ENCODE measurements at places on chromosomes 12 and 14.
A peak's percentile ranks its signal among the peaks of the same experiment; 100 is the strongest.

DNA sequence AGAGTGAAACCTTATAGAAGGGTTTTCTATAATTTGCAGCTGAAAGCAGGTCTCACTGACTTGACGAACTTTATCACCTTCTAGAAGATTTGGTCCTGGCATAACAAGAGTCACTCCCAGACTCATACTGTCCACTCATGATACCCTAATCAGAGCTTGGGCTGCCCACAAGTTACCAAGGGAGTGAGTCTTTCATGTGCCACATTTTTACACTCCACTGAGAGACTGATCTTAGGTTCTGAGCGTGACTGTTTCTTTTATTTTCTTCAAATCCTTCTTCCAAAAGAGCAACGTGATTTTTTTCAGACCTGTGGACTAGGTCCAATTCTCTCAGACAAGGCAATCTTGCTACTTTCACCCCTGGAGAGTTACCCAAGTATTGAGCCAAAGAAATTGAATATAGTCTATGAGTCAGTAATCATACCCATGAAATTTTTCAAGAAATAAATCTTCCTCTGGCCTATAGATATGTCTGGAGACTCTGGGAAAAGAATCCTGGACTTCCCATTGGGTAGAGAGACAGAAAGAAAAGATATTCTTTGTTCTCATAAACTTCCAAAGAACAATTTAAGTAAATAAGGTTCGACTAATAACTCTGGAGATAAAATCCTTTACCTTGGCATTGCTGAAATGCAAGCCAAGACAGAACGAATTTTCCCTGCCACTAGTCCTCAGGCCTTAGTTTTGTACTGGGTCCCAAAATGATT, 26.9 kb downstream of the SIX1 start:
- DNase-seq: no peak

DNA sequence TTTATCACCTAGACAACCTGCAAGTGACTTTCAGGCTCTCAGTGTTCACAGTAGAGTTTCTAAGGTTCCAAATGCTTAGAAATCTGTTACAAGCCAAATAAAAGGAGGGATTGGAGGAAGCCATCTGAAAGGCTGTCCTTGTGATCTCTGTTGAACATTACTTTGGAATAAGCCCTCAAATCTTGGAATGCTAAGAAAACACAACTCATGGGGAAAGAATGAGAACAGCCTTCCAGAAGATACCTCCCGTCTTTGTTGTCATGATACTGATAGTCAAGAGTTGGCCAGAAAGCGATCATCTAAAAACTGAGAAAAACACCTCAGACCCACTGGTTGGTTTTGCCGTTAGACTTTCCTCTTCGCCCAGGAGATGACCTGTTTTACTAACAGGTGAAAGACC, 44.4 kb upstream of the KCNK13 start:
- DNase-seq: no peak

DNA sequence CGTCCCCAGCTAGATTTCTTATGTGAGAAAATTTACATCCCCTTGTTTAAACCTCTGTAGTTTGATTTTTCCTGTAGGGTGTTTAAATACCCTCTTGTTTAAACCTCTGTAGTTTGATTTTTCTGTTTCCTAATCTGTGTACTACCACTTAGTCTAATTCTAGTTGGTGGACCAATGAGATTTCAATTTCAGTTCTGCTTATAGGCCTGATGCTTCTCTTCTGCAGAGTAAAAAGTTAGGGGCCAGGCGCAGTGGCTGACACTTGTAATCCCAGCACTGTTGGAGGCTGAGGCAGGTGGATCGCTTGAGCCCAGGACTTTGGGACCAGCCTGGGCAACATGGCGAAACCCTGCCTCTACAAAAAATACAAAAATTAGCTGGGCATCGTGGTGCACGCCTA, 11.5 kb downstream of the UBC start:
- DNase-seq: no peak

DNA sequence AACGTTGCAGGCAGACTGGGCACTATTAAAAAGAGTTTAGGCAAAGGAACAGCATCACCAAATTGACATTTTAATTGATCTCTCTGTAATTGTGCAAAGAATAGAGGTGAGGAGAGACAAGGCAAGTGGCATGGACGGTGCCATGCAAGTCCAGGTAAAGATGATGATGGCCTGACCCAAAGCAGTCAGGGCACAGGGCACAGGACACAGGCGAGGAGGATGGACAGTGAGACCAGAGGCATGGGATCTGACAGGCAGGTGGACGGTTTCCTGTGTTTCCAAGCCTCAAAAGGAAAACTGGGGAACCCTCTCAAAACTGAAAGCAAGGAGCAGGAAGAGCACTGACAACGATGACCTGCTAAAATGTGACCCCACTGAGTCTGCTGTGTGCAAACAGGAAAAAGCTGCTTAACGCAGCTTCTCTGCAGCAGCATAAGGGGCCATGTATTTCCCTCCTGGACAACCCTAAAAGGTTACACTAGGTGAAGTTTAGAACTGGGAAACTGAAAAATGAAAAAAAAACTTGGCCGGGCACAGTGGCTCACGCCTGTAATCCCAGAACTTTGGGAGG, 50.9 kb downstream of the CLIP1 start:
- no peak for DNase-seq

- no peak for DNase-seq
Measured at GRCh38 chr12:39287409-39287808, 155.5 kb downstream of the KIF21A start.

DNA sequence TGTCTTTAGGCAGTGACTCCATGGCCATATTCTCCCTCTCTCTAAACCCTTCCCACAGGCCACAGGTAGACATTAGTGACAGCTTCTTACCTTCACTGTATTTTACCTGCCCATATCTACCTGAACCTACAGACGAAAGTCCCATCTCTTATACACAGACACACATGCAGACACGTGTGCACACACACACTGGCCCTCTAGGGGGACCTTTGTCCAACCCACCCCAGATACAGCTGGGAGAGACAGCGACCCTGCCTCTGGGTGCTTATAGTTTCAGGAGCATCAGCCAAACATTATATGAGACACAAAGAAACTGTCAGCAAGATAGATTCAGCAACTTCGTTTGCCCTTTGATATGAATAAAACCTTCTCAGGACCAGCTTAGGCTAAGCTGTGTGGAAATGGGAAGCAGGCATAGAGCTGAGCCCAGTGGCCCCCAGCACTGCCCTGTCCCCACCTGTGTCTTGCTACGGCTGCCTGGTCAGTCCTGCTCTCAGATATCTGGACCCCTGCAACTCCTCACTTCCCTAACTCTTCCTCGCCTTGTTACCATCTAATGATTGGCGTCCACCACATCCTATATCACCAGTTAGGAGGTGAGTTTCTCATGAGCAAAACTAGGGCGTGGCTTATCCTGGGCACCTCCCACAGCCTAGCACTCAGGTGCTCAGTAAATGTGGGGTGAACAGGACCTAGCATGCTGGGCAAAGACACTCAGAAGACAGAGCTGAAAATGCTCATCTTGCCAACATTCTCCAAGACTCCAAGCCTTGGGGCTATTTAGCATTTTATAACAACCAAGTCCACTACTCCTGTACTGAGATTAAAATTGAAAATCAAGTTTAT, 12.0 kb upstream of the CD9 start:
- no peak for DNase-seq

GRCh38 chr14:104156142-104156541, 17.8 kb downstream of the KIF26A start:
- DNase-seq: no peak

DNA sequence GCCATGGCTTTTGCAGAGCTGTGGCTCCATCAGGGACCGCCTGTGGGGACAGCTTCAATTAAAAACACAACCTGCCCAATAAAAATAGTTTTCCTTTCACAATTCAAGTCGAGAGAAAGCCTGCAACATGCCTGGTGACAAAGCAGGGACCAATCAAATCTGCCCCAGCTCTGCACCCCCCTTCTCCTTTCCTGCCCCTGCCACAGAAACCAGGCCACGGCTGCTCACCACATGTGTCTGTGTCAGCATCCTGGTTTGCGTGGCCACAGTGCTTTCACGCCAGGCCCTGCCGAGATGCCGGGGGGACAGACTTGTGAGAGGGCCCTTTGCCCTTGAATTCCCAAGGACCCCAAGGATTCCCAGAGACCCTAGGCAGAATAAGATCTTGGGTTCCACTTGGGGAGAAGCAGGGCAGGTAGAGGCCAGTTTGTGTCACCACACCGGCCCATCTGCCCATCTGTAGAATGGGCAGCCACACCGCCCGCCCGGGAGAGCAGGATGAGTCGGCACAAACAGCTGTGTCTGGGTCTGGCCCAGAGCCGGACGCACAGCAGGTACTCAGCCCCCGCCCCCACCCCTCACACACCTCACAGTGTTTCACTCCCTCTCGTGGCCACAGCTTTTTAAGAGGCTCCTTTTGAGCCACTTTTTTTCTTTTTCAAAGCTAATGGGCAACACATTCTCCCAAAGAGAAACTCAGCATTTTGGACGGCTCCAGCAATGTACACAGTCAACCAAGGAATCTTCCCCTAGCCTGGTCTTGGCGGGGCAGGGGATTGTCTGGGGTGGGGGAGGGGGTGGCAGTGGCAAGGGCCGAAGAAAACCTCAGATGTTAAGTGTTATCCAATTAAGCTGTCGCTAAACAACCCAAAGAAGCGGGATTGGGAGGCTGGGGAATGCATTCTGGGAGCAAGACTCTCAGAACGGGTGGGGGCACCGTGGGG, 41.5 kb downstream of the BCL11B start:
- peak; percentile 59 for DNase-seq

GRCh38 chr14:61573748-61574513, 121.4 kb upstream of the HIF1A start:
- no peak for DNase-seq

DNA sequence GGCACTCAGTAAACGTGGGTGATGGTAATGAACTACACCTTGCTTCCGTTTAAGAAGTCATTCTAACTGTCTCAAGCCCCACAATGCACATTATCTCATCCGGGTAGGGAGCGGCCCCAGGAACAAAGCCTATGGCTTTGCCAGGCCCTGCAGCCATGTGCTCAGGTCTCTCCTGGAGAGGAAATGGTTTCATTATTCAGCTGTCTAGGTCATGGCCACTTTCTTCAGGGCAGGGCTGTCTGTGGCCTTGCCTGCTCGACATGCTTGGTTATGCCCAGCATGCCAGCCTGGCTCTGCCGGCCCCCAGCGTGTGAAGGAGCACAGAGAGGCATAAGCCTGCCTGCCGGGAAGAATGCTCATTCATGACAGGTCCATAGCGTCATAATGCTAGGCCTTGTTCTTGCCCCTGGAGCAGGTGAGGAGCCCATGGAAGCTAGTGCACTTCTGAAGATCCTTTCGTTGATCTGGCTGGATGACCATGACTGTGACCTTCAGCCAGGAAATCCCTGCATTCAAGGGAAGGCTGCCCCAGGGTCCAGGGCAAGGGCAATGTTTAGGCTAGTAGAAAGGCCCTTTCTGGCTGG, 26.3 kb upstream of the FOS start:
- no peak for DNase-seq

DNA sequence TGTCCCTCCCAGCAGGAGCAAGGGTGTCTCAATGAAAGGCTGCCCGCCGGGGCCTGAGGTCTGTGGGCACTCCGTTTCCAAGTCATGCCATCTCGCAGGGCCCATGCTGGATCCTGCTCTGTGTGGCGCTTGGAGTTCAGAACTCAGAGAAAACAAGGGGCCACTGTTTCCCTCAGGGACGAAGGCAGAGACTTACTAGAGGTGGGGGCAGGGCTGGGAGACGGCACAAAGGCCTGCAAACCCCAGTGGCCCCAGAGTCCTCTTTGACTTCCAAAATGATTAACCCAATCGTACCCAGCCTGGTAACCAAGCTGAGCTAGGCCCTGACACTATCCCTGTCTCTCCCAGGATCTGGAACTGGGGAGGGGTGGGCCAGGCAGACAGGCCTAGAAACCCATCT, 95.8 kb downstream of the ITPK1 start:
- no peak for DNase-seq

GRCh38 chr14:23862513-23862912, 91.1 kb upstream of the DHRS4 start:
- no peak for DNase-seq

GRCh38 chr12:120874547-120875245, 29.5 kb downstream of the SPPL3 start:
- no peak for DNase-seq

- no peak for DNase-seq
Measured at GRCh38 chr14:100846309-100846859, 20.5 kb downstream of the MEG3 start.

- DNase-seq: no peak
Measured at GRCh38 chr12:96171905-96172304, 22.3 kb upstream of the ELK3 start.

DNA sequence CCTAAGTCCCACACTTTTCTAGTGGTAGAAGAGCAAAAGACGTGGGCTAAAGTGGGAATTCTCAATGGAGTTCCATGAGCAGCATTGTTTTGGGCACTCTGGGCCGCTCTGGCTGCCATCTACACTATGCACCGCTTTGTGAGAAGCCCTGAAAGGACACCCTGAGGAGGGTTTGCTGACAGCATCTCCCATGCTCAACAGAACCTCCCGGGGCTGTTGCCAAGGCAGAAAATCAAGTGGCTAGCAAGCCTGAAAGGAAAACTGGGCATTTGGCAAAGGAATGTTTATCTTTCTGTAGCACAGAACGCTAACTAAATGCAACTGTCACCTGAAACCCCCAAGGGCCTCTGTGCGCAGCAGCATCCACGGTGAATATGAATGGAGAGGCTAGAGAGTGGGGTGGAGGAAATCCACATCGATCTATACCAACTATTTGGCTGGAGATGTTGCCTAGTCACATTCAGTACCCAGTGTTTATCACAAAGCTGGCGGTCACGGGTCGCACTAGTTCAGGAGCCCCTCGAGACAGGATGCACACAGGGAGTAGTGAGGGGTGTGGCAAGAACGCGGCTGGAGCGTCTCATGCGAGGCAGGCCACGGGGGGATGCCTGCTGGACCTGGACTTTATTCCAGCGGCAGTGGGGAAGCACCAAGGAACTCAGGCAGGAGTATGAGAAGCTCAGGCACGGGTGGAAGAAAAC, 14.2 kb downstream of the APPL2 start:
- DNase-seq: no peak

GRCh38 chr14:98507264-98507663, 764.7 kb downstream of the BCL11B start:
- DNase-seq: no peak

DNA sequence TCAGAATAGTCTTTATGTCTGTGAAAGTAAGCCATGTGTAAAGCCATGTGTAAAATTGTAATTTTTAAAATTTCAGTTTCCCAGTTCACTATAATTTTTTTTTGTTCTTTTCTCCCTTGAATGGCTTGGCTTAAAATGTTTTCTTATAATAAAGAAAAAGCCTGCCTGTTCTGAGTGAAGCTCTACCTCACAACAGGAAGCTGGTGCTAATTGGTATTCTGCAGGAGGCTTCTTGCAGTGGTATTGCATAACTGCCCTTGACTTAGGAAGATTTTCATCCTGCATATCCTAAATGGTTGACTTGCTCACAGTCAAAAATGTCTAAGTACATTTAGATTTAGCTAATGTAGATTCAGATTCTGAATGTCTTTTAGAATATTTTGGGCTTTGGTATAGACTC, 49.5 kb downstream of the ATP2A2 start:
- no peak for DNase-seq

- no peak for DNase-seq
Measured at GRCh38 chr14:101239065-101239464, 322.2 kb upstream of the DIO3 start.
